Substantia nigra (tissue), 51 donors: ENCODE measurements at places on chromosomes 11 and 22.

DNA sequence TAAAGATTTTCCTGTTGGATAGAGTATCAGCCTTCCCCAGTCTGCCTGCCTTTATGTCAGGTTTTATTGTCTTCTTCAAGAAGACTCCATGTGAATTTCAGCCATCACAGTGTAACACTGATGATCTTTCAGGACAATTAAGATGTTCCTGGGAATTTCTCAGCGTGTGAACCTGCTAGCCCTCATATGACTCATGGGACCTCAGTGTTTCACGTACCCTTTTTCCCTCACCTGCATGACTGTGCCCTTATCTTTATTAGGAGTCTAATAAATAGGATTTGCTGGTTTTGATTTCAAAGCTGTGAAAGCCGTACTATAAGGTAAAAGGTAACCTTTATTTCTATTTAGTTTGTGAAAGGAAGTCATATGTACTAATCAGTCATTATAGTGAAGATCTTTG is 81.7 kb upstream of the MYO18B start:
- DNase-seq = no peak

DNA sequence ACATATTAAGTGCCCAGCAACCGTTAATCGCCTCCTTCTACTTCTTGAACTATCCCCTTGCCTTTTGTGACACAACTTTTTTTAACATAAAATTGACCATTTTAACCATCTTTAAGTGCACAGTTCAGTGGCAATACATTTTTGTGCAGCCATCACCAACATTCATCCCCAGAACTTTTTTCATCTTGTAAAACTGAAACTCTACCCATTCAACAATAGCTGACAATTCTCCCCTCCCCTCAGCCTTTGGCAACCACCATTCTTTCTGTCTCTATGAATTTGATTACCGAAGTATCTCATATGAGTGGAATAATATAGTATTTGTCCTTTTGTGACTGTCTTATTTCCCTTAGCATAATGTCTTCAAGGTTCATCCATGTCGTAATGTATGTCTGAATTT is 66.0 kb downstream of the MICAL2 start:
- DNase-seq = no peak

GRCh38 chr22:25764270-25765015 is 22.5 kb downstream of the MYO18B start:
- DNase-seq = no peak

GRCh38 chr11:75272821-75273301 is 32.3 kb downstream of the TPBGL start:
- no peak for DNase-seq
